NCI-H1694 treated with DMSO at 0.1 percent for 48 hours (cell line): ENCODE measurements at places on chromosomes 5 and 9.

GRCh38 chr5:163478126-163478981 lies 17.9 kb downstream of the HMMR start:
- no peak for DNase-seq

- no peak for DNase-seq
Observed at GRCh38 chr9:137581361-137582285, 2.9 kb upstream of the DPH7 start.

DNA sequence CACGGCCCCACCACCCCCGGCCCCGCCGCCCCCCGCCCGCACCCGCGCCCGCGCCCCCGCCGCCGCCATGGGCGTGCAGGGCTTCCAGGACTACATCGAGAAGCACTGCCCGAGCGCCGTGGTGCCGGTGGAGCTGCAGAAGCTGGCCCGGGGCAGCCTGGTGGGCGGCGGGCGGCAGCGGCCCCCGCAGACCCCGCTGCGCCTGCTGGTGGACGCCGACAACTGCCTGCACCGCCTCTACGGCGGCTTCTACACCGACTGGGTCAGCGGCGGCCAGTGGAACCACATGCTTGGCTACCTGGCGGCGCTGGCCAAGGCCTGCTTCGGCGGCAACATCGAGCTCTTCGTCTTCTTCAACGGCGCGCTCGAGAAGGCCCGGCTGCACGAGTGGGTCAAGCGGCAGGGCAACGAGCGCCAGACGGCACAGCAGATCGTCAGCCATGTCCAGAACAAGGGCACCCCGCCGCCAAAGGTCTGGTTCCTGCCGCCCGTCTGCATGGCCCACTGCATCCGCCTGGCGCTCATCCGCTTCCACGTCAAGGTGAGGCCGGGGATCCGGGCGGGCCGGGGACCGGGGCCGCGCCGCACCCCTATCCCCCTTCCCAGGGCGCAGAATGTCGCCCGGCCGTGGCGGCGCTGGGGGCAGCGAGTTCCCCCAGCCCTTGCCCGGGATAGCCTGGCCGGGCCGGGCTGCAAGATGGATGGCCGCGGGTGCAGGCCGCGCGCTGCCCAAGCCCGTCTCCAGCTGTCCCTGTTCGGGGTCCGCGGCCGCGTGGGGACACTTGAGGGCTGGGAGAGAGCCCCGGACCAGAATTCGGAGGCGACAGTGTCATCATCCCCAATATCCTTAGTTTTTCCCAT lies 594 bp downstream of the FAM120A start:
- no peak for DNase-seq

GRCh38 chr5:55096182-55096581 lies 6.3 kb upstream of the GZMA start:
- no peak for DNase-seq

GRCh38 chr9:11142965-11143738 lies 530.4 kb upstream of the PTPRD start:
- no peak for DNase-seq

GRCh38 chr9:7979611-7980010 lies 180.0 kb upstream of the DMAC1 start:
- no peak for DNase-seq

- DNase-seq: no peak
Observed at GRCh38 chr9:133262226-133262625, 12.8 kb downstream of the ABO start.

DNA sequence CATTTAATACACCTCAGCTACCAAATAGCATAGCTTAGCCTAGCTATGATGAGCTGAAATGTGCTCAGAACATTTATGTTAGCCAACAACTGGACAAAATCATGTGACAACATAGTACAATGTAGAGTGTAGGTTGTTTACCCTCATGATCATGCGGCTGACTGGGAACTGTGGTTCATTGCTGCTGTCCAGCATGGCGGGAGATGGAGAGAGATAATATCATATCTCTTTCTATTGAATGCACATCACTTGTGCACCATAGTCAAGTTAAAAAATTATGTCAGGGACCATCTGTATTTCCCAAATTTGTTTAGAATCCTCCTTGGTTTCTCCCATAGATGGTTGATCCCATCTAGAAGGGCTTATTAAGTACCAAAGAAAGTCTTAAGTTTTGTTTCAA lies 151.1 kb upstream of the ELL2 start:
- no peak for DNase-seq

- DNase-seq: no peak
Observed at GRCh38 chr9:116795821-116796220, 108.7 kb downstream of the TRIM32 start.

DNA sequence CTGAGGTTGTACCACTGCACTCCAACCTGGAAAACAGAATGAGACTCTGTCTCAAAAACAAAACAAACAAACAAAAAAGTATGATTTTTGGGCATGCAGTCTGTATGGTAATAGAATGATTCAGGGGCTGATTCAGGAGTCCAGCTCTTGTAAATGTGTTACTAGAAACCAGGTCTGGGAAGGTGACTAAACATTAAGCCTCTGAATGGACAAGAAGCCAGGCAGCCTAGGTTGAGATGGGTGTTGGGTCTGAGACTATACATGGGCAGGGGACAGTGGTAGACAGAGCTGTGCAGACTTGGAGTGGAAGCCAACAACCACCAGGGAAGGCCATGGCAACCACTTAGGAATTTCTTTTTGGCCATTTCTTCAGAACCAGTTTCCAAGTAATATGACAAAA lies 64.9 kb upstream of the TLE1 start:
- no peak for DNase-seq

DNA sequence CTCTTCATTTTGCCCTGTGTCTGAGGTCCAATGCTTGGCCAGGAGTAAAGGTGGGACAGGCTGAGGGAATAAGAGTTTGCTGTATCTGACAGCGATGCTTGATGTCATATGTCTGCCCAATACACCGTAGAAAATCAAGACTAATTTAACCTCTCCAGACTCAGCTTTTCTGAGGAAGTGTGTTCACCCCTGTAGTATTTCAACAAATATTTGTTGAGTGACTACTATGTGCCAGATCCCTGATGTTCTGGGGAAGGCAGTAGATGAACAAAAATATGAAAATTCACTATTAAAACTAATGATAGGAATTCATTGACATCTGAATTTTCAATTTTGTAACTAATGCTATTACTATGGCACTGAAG lies 489.7 kb downstream of the EBF1 start:
- no peak for DNase-seq

DNA sequence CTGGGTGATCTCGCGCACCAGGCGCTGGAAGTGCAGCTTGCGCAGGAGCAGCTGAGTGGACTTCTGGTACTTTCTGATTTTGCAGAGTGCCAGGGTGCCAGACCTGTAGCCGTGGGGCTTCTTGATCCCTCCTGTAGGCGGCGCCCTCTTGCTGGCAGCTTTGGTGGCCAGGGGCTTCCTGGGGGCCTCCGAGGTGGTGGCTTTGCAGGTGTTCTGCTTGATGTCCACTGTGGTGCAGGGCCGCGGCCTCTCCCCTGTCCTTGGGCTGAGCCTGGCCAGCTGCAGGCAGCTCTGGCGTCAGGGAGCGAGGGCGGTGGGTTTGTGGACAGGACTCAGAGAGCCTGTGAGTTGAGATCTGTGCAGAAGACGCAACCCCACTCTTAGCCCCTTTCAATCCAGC lies 36.1 kb downstream of the TAF11L14 start:
- no peak for DNase-seq

DNA sequence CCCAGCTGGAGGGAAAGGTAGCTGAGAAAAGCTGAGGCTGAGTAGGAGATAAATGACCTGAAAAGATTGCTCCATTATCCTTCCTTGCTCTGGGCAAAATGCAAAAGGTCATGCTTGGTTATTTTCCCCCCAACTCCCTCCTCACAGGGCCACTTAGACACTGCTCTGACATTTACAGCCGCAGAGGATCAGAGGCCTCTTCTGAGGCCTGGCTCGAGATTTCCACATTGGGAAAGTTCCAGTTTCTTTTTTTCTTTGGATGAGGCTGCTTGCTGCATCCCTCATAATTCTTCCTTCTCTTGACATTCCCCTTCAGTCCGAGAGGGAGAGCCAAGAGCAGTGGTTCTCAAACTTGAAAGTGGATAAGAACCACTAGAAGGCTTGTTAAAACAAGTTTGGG lies 60.1 kb upstream of the HSPA9 start:
- DNase-seq: no peak

DNA sequence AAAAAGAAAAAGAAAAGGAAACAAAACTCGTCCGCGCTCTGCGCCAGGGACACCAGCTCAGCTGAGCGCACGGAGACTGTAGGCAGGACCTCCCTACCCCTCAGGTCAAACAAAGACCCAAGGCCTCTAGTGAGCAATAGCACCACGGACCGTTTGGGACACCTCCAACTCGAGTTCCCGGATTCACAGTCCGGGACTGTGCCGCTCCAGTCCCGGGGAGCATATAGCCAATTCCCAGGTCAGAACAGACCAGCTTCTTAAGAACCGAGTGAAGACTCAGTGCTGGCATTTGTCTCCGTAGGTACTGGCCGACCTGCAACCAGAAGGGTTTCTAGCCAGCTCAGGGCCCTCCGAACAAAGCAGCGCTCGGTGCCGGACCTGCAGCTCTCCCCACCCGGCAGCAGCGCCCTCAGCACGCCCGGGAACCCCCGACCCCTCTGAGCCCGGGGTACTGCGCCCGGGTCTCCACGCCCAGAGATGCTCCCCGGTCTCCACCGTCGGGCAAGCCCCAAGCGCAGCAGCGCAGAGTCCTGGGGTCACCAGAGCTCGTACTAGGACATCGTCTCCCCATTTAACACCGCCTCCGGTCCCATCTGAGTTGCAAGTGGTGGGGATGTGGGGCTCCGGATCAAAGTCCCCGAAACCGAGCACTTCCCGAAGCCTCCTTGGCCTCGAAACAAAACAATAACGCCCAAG lies 591 bp downstream of the ABCA1 start:
- no peak for DNase-seq

GRCh38 chr9:1055166-1055565 lies 5.0 kb downstream of the DMRT2 start:
- no peak for DNase-seq

GRCh38 chr9:77022783-77023440 lies 3.5 kb downstream of the FOXB2 start:
- DNase-seq: no peak

- no peak for DNase-seq
Observed at GRCh38 chr5:33764786-33765185, 127.0 kb downstream of the ADAMTS12 start.

DNA sequence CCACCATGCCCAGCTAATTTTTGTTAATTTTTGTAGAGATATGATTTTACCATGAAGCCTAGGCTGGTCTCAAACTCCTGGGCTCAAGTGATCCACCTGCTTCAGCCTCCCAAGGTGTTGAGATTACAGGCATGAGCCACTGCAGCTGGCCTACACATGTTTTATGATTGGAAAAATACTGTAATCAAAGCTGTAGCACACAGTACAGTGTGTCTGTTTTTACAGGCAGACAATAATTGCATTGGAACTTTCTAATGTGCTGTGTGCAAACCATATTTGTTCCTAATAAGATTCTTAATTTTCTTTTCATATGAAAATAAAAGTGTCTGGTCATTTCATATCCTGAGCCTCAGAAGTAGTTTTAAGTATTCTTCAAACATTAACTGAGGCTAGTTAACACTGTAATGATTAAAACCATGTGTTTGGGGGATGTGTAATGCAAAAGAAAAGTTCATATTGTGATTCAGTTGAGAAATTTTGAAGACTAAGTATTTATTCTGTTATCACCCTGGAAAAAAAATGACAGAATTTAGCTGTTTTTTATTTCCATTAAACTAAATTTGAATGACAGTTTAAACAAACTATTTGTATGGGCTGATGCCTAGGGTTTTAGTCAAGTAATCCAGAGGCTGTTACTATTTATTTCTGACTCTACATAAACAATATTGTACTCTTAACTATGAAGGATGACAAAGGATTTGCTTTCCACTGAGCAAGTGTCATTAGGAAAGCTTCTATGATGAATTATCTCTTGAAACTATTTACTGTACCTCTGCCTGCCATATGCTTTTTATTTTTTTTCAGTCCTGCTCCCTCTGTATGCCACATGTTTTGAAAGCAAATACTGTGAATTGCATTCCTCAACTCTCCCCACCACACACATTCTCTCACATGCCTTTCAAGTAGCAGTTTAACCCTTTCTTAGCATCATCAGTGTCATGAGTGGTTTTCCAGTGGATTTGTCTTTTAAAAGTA lies 111.5 kb downstream of the MTREX start:
- DNase-seq: peak; percentile 26

GRCh38 chr5:104325356-104325755 lies 762.8 kb upstream of the NUDT12 start:
- no peak for DNase-seq

GRCh38 chr9:22142671-22143070 lies 133.6 kb upstream of the CDKN2B start:
- no peak for DNase-seq

DNA sequence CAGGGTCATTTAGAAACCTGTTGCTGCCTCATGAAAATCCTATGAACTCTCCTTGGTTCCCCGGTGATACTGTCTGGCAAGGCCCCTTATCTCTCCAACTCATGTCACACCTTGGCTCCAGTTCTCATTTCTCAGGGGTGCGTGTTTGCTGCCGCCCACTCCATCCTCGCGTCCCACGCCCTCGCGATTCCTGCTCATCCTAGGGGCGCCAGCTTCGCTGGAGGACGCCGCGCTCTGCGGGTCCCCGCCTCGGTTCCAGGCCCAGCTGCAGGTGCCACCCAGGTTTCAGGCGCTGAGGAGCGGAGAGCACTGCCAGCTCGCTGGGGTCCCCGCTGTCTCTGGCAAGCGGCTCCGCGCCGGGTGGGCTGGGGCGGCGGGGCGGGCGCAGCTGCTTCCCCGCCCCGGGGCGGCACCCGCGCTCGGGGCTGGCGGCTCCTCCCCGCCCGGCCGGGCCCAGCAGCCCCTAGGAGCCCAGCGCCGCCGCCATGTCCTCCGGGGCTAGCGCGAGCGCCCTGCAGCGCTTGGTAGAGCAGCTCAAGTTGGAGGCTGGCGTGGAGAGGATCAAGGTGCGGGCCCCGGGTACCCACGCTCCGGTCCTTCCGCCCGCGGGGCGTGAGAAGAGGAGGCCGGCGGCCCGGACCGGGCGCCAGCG lies at the start of gene GNG10:
GNG10 (plus strand) TSS at position 456 of the 652 bp plus-strand sequence; CDS start at position 486, 30 bp downstream.
- peak; percentile 2 for DNase-seq

- no peak for DNase-seq
Observed at GRCh38 chr5:159061179-159061796, 38.4 kb downstream of the EBF1 start.

DNA sequence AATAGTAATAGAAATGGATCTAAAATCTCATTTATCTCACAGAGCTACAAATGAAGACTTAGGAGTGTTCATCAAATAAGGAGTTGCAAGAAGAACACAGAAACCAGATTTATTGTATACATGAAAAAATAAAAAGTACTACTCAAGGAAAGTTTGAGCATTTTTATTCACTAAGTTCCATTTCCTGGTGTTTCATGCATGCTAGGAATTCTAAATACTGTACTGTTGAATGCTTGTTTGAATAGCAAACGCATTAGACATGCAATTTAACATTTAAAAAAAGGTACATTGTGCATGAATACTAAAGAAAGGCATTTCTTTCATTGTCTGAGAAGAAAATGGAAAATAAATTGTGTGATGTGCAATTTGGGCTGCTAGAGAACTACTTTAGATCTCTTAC lies 52.1 kb downstream of the C6 start:
- DNase-seq: no peak

GRCh38 chr5:104421431-104421830 lies 858.8 kb upstream of the NUDT12 start:
- DNase-seq: no peak

GRCh38 chr9:112054916-112055315 lies 120.2 kb downstream of the SUSD1 start:
- no peak for DNase-seq
